ENCODE measurements at places on chromosomes 7 and 10. TPM values are rescaled to one million over a fixed set of nuclear protein-coding genes. Genes with fewer than 3 reads are reported as not detected.
A peak's percentile ranks its signal among the peaks of the same experiment; 100 is the strongest.

DNA sequence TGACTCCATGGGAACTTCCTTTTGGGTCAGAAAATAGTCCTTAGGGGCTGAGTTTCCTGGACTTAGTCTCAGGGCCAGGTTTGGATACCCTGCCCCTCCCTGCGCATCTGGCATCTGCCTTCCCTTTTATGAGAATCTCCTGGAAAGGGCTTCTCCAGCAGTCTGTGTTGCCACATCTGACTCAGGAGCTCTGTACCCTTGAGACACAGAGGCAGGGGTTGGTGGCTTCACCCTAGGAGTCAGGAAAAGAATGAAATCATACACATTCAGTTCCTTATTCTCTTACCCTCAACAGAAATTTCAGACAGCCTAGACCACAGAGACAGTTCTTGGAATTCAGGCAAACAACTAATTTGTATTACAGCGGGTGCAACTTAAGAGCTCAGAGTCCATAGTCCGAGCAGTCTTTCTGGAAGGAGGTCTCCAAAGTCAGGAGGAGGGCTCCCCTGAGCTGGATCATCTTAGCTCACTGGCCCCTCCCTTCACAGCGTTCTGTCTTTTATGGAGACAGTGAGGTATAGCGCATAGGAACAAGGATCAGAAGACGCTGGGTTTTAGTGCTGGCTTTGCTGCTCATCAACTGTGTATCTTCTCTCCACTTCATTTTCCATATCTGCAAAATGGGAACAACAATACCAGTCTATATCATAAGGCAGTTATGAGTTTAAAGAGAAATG lies 3.0 kb upstream of the PLAU start:
- H3K4me3 ChIP-seq: no peak overlapping the region
- peak; percentile 87 for DNase-seq
- peaks cover 63% of the 10 kb centered on the region for H3K4me1 ChIP-seq
- H3K27me3 ChIP-seq: no peaks in the 10 kb centered on the region
- H3K36me3 ChIP-seq: no peaks in the 10 kb centered on the region

The DLG5 gene
- total RNA-seq: 27.6 TPM

- H3K27me3 ChIP-seq: no peaks in the 10 kb centered on the region
- no peak for DNase-seq
- H3K36me3 ChIP-seq: no peaks in the 10 kb centered on the region
- H3K27ac ChIP-seq: no peak overlapping the region
- no peaks in the 10 kb centered on the region for H3K4me1 ChIP-seq
- no peak overlapping the region for H3K4me3 ChIP-seq
Measured at GRCh38 chr7:13282377-13282980, 595.0 kb downstream of the ARL4A start.

DNA sequence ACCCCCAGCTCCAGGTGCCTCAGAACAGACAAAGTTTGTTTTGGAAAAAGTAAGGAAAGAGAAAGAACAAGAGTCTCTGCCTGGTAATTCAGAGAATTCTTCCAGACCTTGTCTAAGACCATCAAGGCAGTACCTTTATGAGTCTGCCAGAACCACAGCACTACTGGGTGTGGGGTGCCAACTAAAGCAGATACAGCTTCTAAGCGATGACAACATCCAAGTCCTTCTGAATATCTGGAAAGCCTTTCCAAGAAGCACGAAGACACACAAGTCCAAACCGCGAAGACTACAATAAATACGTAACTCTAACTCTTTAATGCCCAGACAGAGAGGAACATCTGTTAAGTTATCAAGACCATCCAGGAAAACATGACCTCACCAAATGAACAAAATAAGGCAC lies 94.3 kb downstream of the SIRT1 start:
- no peak overlapping the region for H3K27ac ChIP-seq
- peaks cover 63% of the 10 kb centered on the region for H3K36me3 ChIP-seq
- DNase-seq: no peak
- H3K4me3 ChIP-seq: no peak overlapping the region
- no peaks in the 10 kb centered on the region for H3K4me1 ChIP-seq

DNA sequence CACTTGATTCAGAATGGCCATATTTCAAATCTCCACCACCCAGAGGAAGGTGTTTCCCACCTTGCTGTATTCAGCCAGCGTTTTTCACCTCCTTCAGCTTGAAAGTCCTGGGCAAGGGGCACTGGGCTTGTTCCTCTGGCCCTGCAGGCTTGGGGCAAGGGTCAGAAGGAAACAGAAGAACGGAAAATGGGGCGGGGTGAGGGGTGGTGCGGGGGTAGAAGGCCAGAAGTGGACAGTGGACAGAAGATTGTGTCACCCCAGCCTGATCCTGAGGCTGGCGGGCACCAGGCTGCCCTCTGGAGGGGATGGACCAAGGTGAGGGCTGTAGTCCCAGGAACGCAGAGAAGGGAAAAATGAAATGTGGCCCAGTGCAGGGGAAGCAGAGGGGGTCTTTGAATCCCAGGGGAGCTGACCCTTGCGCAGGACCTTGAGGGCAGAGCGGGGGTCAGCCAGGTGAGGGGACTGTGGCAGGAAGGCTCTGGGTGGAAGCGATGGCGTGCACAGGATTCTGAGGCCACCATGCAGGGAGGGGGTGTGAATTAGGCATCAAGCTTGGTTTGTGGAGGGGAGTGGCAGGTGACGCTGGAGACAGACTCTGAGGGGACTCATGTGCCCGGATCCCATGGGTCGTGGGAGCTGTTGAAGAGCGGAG lies 23.0 kb downstream of the TMEM120A start:
- H3K4me1 ChIP-seq: peaks cover 25% of the 10 kb centered on the region
- H3K36me3 ChIP-seq: peaks cover 58% of the 10 kb centered on the region
- no peak overlapping the region for H3K4me3 ChIP-seq
- DNase-seq: no peak

DNA sequence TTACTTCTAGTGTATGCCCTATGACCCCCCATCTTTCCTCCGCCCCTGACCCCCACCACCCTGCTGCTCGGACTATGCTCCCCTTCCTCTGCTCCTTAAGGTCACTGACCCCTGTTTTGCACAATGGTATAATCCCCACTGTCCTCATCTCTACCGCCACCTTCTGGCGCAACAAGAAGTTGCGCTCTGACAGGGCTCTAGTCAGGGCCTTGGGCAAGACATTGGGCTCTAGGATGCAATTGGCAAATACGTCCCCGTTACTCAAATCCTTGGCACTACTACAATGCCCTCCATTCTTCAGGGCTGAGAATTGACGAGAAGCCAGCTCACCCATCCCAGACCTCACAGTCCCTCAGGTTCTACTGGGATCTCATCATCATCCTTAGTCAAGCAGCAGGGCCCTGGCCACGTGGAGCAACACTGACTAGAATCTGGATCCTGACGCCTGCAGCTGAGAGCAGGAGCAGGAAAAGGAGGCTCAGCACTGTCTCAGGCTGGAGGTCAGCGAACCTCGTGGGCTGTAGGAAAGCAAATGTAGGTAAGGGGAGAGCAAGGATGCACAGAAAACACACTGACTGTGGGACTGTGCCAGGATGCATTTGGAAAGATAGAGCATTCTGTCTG lies 10.6 kb downstream of the LRIT2 start:
- no peak for DNase-seq
- H3K4me1 ChIP-seq: no peaks in the 10 kb centered on the region
- H3K27me3 ChIP-seq: peaks cover 2% of the 10 kb centered on the region

GRCh38 chr10:102504179-102504975 lies 605 bp downstream of the SUFU start:
- peak; percentile 29 for DNase-seq
- peak overlapping the region; percentile 78 for H3K4me3 ChIP-seq
- H3K4me1 ChIP-seq: peaks cover 12% of the 10 kb centered on the region
- H3K27ac ChIP-seq: no peak overlapping the region
- no peaks in the 10 kb centered on the region for H3K27me3 ChIP-seq

- H3K27ac ChIP-seq: no peak overlapping the region
- H3K27me3 ChIP-seq: no peaks in the 10 kb centered on the region
- DNase-seq: no peak
- H3K36me3 ChIP-seq: peaks cover 41% of the 10 kb centered on the region
- no peak overlapping the region for H3K4me3 ChIP-seq
Measured at GRCh38 chr7:102189756-102190155, 96.9 kb upstream of the SH2B2 start.

The CPA2 gene
- total RNA-seq: not detected

- no peaks in the 10 kb centered on the region for H3K27me3 ChIP-seq
- H3K36me3 ChIP-seq: no peaks in the 10 kb centered on the region
- H3K4me1 ChIP-seq: no peaks in the 10 kb centered on the region
- DNase-seq: no peak
Measured at GRCh38 chr7:50149369-50149768, 56.3 kb upstream of the ZPBP start.

GRCh38 chr7:148527717-148528168 lies 62.8 kb upstream of the C7orf33 start:
- H3K4me3 ChIP-seq: no peak overlapping the region
- H3K4me1 ChIP-seq: no peaks in the 10 kb centered on the region
- peak; percentile 83 for DNase-seq
- H3K27ac ChIP-seq: no peak overlapping the region
- peaks cover 20% of the 10 kb centered on the region for H3K27me3 ChIP-seq

GRCh38 chr10:18226336-18226735 lies 86.1 kb downstream of the CACNB2 start:
- H3K36me3 ChIP-seq: no peaks in the 10 kb centered on the region
- H3K4me3 ChIP-seq: no peak overlapping the region
- no peak overlapping the region for H3K27ac ChIP-seq
- no peaks in the 10 kb centered on the region for H3K27me3 ChIP-seq
- no peaks in the 10 kb centered on the region for H3K4me1 ChIP-seq
- no peak for DNase-seq

The ZNF32 gene
- 41.3 TPM for total RNA-seq

DNA sequence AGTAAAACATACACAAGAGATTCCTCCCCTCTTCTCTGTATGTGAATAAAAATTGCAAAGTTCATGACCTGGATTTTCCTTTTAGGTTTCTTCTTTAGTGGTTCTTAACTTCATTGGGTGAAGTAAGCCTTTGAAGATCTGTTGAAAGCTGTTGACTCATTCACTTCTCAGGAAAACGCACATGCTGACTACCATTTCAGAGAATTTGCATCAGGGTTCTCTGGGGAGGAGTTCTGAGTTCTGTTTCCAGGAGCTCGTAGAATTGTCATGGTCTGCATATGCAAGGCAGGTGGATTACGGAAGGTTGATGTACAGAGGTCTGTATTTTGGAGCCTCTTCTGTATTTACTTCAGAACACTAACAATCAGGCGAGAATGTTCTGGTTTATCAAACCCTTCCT lies 962 bp upstream of the SLC26A4 start:
- H3K4me1 ChIP-seq: peaks cover 23% of the 10 kb centered on the region
- no peak overlapping the region for H3K4me3 ChIP-seq
- DNase-seq: no peak
- peaks cover 35% of the 10 kb centered on the region for H3K27me3 ChIP-seq

GRCh38 chr7:130227883-130228575 lies 20.4 kb downstream of the SSMEM1 start:
- no peaks in the 10 kb centered on the region for H3K27me3 ChIP-seq
- no peaks in the 10 kb centered on the region for H3K36me3 ChIP-seq
- H3K4me1 ChIP-seq: no peaks in the 10 kb centered on the region

DNA sequence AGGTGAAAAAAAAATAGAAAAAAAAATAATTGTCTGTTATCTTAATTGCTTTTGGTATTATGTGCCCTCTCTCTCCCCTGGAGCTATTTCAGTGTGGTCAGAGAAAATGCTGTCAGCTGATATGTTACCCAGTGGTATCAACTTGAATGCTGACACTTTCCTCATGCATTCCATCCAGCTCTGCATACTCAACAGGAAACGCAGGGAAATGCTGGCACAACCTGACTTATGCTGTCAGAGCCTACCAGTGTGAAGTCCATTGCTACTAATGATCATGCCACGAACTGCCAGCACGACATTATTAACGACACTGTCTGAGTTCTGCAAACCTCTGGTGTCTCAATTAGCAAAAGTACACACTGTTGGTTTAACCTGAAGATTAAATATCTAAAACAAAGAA lies 182.8 kb downstream of the ZWINT start:
- no peaks in the 10 kb centered on the region for H3K4me1 ChIP-seq
- H3K27me3 ChIP-seq: no peaks in the 10 kb centered on the region
- no peak overlapping the region for H3K27ac ChIP-seq
- no peaks in the 10 kb centered on the region for H3K36me3 ChIP-seq
- no peak for DNase-seq
- H3K4me3 ChIP-seq: no peak overlapping the region

DNA sequence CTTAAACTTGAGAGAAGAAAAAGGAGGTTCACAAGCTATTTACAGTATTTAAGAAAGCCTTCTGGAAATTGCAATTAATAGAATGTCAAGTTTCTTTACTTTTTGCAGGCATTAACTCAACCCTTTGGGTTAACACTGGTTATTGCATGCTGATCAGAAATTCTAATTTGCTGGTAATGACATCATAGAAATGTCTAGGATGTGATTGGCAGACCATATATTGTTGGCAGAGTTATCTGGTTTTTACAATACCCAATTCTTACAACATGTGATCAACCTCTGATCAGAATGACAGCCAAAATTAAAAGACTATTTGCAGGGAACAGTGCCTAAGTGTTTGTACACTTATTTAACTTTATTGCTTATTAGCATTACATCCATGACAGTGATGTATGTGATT lies 1.6 kb upstream of the CASD1 start:
- peaks cover 20% of the 10 kb centered on the region for H3K4me1 ChIP-seq
- DNase-seq: no peak
- H3K4me3 ChIP-seq: no peak overlapping the region
- H3K27ac ChIP-seq: no peak overlapping the region
- peaks cover 11% of the 10 kb centered on the region for H3K36me3 ChIP-seq
